ENCODE measurements at places on chromosomes 5 and 9.

GRCh38 chr9:130377612-130378011, 67.1 kb upstream of the ASS1 start:
- H3K36me3 ChIP-seq, result peaks cover 56% of the 10 kb centered on the region
- no peak overlapping the region for H3K27ac ChIP-seq
- H3K4me1 ChIP-seq, result no peaks in the 10 kb centered on the region
- no peaks in the 10 kb centered on the region for H3K27me3 ChIP-seq
- no peak for ATAC-seq

GRCh38 chr5:114380721-114381120, 18.9 kb downstream of the KCNN2 start:
- no peak for ATAC-seq
- H3K4me1 ChIP-seq, result no peaks in the 10 kb centered on the region
- H3K27me3 ChIP-seq, result no peaks in the 10 kb centered on the region
- H3K4me3 ChIP-seq, result no peak overlapping the region

GRCh38 chr5:173198049-173198448, 37.0 kb downstream of the NKX2-5 start:
- no peak overlapping the region for H3K4me3 ChIP-seq
- no peak for ATAC-seq
- peaks cover 34% of the 10 kb centered on the region for H3K27me3 ChIP-seq
- no peaks in the 10 kb centered on the region for H3K36me3 ChIP-seq
- H3K27ac ChIP-seq, result no peak overlapping the region
- H3K4me1 ChIP-seq, result no peaks in the 10 kb centered on the region

- H3K4me1 ChIP-seq, result no peaks in the 10 kb centered on the region
- H3K27me3 ChIP-seq, result no peaks in the 10 kb centered on the region
- no peak for ATAC-seq
- no peak overlapping the region for H3K27ac ChIP-seq
Observed at GRCh38 chr5:133041910-133042309, 9.9 kb upstream of the HSPA4 start.

DNA sequence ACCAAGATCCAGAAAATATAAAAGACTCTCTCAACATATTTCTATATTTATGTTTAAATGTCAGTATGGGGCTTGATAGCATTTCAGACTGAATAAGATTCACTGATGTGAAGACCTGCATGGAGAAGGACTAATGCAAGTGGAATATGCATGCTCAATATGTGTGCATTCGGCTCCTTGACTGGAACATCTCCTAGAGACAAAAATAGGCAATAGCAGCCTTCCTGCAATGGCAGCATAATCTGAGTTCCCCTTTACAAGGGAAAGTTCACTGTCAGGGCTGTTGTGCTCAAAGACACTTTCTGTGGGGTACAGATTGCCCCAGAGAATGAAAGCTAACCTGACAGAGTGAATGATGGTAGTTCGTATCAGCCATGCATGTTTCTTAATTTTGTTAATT, 42.4 kb downstream of the STARD4 start:
- H3K36me3 ChIP-seq, result no peaks in the 10 kb centered on the region
- H3K27me3 ChIP-seq, result no peaks in the 10 kb centered on the region
- H3K27ac ChIP-seq, result no peak overlapping the region
- no peak for ATAC-seq
- H3K4me1 ChIP-seq, result no peaks in the 10 kb centered on the region

DNA sequence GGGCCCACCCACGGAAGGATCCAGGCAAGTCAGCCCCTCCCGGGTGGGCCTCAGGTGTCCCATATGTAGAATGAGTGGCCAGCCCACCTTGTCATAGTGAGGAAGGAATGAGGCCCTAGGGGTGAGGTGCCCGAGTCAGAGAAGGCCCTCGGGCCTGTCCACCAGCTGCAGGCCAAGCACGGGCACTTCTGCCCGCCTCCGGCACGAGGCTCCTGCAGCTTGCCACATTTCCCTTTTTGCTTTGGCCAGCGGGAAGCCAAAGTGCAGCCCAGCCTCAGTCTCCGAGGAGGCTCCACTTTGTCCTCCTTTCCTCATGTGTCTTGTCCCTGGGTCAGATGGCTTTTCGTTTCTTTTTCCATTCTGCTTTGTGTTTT, 72.9 kb downstream of the PSMB7 start:
- ATAC-seq, result no peak
- H3K36me3 ChIP-seq, result peaks cover 79% of the 10 kb centered on the region
- no peak overlapping the region for H3K4me3 ChIP-seq
- no peaks in the 10 kb centered on the region for H3K27me3 ChIP-seq

DNA sequence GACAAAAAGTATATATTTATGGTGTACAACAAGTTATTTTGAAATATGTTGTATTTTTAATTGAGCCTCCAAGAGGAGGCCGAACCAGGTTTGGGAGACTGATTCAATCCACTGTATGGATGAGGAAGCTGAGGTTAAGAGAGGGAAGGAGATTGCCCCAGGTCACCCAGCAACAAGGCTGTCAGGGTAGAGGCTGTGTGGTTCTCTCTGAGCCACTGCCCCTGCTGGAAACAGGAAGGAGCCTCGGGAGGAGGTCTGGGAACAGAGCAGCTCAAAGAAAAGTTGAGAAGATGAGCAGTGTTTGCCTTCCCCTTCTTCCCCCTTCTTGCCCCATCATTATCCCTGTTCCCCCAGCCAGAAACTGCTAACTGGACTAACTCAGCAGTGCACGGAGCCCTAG, 6.6 kb upstream of the FAT2 start:
- H3K4me3 ChIP-seq, result no peak overlapping the region
- no peaks in the 10 kb centered on the region for H3K27me3 ChIP-seq
- no peaks in the 10 kb centered on the region for H3K36me3 ChIP-seq
- no peaks in the 10 kb centered on the region for H3K4me1 ChIP-seq

- no peaks in the 10 kb centered on the region for H3K27me3 ChIP-seq
- no peak overlapping the region for H3K27ac ChIP-seq
- H3K36me3 ChIP-seq, result no peaks in the 10 kb centered on the region
- ATAC-seq, result peak; percentile 23
Observed at GRCh38 chr5:90473396-90474234, 956 bp downstream of the MBLAC2 start.

GRCh38 chr5:2569176-2569575, 182.3 kb downstream of the IRX2 start:
- H3K4me3 ChIP-seq, result no peak overlapping the region
- ATAC-seq, result no peak
- H3K27ac ChIP-seq, result no peak overlapping the region
- peaks cover 23% of the 10 kb centered on the region for H3K27me3 ChIP-seq
- H3K4me1 ChIP-seq, result no peaks in the 10 kb centered on the region

DNA sequence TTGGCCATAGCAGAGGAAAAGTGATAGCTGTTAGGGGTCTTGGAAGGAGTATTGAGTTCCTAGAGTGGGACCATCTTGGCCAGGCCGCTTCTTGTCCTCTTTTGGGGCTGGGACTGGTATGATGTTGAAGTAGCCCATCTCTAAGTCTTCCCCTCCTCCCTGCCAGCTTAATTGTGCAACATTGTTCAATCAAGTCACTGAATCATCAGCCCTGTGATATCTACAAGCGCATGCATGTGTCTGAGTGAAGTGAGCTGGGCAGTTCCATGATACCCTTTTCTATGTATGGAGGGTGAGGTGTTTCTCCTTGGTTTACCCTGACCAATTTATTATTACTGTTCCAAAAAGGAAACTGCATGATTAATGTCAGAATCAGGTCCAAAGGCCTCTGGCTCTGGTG, 112.2 kb downstream of the C9orf152 start:
- peak; percentile 69 for ATAC-seq
- no peaks in the 10 kb centered on the region for H3K4me1 ChIP-seq
- H3K27me3 ChIP-seq, result no peaks in the 10 kb centered on the region
- no peak overlapping the region for H3K27ac ChIP-seq
- H3K4me3 ChIP-seq, result no peak overlapping the region

- no peaks in the 10 kb centered on the region for H3K4me1 ChIP-seq
- peak overlapping the region; percentile 5 for H3K27ac ChIP-seq
- no peak for ATAC-seq
- H3K36me3 ChIP-seq, result no peaks in the 10 kb centered on the region
- H3K4me3 ChIP-seq, result no peak overlapping the region
Observed at GRCh38 chr9:69995846-69996245, 47.8 kb upstream of the MAMDC2 start.

DNA sequence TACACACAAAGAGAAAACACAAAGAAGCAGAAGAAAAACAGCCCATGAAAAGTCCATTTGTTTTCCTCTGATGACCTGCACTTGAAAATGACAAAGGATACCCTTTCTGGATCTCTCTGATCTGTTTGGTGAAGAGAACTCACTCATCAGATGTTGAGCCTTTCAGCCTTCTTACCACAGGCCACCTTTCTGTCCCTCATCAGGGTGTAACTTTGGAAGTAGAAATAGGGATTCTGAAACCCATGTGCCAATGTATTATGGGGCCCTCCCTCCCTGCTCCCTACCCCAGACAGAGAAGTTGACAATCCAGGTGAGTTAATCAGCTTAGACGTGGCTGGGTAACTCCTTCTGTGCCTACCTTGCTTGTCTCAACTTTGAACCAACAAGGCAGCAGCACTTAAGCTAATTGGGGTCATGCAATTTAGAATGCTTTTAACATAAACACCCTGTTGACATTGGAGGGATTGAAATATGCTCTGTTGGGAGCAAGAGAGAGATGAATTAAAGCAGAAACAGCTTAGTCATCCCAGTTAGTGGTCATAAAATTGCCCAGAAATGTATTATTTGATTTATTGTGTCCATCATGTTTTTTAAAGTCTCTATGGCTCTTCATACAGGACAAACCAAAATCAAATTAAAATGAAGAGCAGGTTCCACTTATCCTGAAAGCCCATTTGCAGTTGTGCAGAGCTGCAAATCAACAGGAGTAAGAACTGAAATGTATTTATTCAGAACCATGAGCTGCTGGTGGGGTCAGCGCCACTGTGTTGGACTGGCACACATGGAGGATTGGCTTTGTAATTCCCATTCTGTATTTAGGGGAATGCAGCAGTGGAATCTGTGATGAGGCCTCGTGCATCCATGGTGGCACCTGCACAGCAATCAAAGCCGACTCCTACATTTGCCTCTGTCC, 132.0 kb downstream of the LIFR start:
- no peak overlapping the region for H3K27ac ChIP-seq
- H3K36me3 ChIP-seq, result no peaks in the 10 kb centered on the region
- ATAC-seq, result no peak
- no peaks in the 10 kb centered on the region for H3K27me3 ChIP-seq
- H3K4me1 ChIP-seq, result no peaks in the 10 kb centered on the region
- H3K4me3 ChIP-seq, result no peak overlapping the region

GRCh38 chr5:125033602-125034001, 287.2 kb upstream of the ZNF608 start:
- ATAC-seq, result no peak
- H3K4me3 ChIP-seq, result no peak overlapping the region
- H3K27ac ChIP-seq, result no peak overlapping the region
- H3K4me1 ChIP-seq, result no peaks in the 10 kb centered on the region
- H3K36me3 ChIP-seq, result no peaks in the 10 kb centered on the region
- no peaks in the 10 kb centered on the region for H3K27me3 ChIP-seq

DNA sequence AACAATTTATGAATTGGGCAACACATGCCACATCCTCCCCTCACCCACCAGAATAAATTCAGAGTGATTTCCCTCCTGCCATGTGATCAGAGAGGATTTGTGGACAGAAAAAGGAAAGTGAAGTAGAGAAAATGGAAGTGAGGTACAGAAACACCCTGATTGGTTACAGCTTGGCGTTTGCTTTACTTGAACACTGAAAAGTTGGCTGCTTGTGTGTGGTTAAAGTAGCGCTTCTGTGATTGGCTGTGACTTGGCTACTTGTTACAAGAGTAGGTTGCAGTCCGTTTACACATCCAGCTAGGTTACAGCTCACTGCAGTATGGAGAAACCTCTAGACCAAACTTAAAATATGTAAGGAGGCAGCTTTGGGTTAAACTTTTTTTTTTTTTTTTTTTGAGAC, 205.2 kb upstream of the ZNF608 start:
- no peak overlapping the region for H3K27ac ChIP-seq
- no peak overlapping the region for H3K4me3 ChIP-seq
- ATAC-seq, result no peak
- H3K27me3 ChIP-seq, result no peaks in the 10 kb centered on the region
- peaks cover 2% of the 10 kb centered on the region for H3K4me1 ChIP-seq

DNA sequence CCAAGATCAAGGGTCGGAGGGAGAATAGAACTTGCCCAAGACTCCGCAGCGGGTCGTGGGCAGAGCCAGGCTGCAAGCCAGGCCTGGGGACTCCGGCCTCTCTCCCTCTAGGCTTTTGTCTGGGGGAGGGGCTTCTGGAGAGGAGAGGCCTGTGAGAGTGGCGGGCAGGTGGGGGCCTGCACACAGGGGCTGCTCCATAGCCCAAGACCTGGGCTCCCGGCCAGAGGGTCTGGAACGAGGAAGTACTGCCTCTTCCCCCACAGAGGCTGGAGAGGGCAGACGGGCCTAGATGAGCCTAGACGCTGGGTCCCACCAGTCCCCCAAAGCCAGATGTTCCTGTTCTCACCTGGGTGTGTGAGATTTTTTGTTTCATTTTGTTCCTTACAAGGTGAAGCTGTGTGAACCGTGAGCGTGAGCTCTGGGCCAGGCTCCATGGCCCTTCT, 5.2 kb upstream of the ST6GALNAC6 start:
- H3K4me3 ChIP-seq, result no peak overlapping the region
- no peak for ATAC-seq
- peaks cover 45% of the 10 kb centered on the region for H3K4me1 ChIP-seq
- peak overlapping the region; percentile 72 for H3K27ac ChIP-seq

DNA sequence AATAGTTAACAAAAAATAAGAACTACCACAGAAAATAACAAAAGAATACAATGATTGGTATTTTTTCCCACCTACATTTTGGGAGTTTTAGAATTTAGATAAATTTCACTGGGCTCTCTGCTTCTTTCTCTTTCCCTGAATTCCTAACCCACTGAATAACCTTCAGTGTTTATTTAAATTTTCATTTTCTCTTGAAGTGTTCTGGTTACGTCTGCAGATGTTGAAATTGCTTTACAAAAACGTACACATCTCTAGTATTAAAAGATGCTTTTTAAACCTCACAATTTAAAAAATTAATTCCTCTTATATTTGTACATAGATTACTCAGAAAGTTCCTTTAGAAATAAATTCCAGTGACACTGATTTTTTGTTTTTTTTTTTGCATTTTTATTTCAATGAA, 158.7 kb upstream of the TUT7 start:
- no peaks in the 10 kb centered on the region for H3K4me1 ChIP-seq
- no peak for ATAC-seq
- no peaks in the 10 kb centered on the region for H3K36me3 ChIP-seq
- no peaks in the 10 kb centered on the region for H3K27me3 ChIP-seq

DNA sequence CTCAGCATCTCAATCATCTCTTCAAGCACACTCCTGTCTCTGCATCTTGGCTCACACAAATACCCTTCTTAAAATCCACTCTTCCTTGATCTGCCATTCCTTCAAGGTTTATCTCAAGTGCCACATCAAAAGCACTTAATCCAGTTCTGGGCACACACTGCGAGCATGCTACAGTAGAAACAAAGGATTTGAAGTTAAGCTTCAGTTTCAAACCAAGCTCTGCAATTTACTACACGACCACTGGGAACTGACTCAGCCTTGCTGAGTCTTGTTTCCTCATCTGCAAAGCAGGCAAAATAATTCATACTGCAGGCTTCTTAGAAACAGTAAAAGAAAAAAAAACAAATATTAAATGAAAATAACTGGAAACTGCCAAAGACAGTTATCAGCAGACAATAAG, 50.5 kb upstream of the CTNNAL1 start:
- H3K4me3 ChIP-seq, result no peak overlapping the region
- no peaks in the 10 kb centered on the region for H3K27me3 ChIP-seq
- H3K36me3 ChIP-seq, result no peaks in the 10 kb centered on the region

GRCh38 chr5:21856987-21857386, 996.2 kb downstream of the CDH12 start:
- no peak for ATAC-seq
- H3K4me1 ChIP-seq, result no peaks in the 10 kb centered on the region
- no peak overlapping the region for H3K27ac ChIP-seq
- no peaks in the 10 kb centered on the region for H3K27me3 ChIP-seq
- no peak overlapping the region for H3K4me3 ChIP-seq

GRCh38 chr5:90888511-90889324, 330.1 kb downstream of the ADGRV1 start:
- no peaks in the 10 kb centered on the region for H3K4me1 ChIP-seq
- no peaks in the 10 kb centered on the region for H3K36me3 ChIP-seq
- no peak overlapping the region for H3K4me3 ChIP-seq

Measured in gastroesophageal sphincter (tissue), 4 donors.